ENCODE measurements at places on chromosomes 3 and 15. TPM values are rescaled to one million over a fixed set of nuclear protein-coding genes. Genes with fewer than 3 reads are reported as not detected.

SYNPR gene
- total RNA-seq, result not detected

UBE2E2 gene
- total RNA-seq, result 24.3 TPM

ASB14 gene
- not detected for total RNA-seq

CKMT1B gene
- not detected for total RNA-seq

ISY1 gene
- total RNA-seq, result 64.0 TPM

ZBED2 gene
- not detected for total RNA-seq

KNG1 gene
- not detected for total RNA-seq

ARGFX gene
- total RNA-seq, result not detected

CPEB1 gene
- 32.7 TPM for total RNA-seq

NMNAT3 gene
- 1.6 TPM for total RNA-seq

SH3BP5 gene
- 3.1 TPM for total RNA-seq

SLCO3A1 gene
- 17.0 TPM for total RNA-seq

CACNA2D2 gene
- total RNA-seq, result not detected

IMPG2 gene
- under 0.01 TPM for total RNA-seq

GPR87 gene
- 0.23 TPM for total RNA-seq

ZBTB47 gene
- 11.7 TPM for total RNA-seq

SLC15A2 gene
- total RNA-seq, result not detected

CRABP1 gene
- not detected for total RNA-seq

SLC28A2 gene
- not detected for total RNA-seq

NLGN1 gene
- total RNA-seq, result 10.0 TPM

KIF15 gene
- total RNA-seq, result 18.1 TPM

BHLHE40 gene
- total RNA-seq, result 2.6 TPM

CCNB2 gene
- 94.5 TPM for total RNA-seq

OR5K1 gene
- not detected for total RNA-seq

BFSP2 gene
- total RNA-seq, result not detected

MORC1 gene
- not detected for total RNA-seq

GP5 gene
- total RNA-seq, result not detected

CLDN18 gene
- not detected for total RNA-seq

CHRM5 gene
- not detected for total RNA-seq

FBXL22 gene
- not detected for total RNA-seq

SLC28A1 gene
- not detected for total RNA-seq

ALDH1A2 gene
- total RNA-seq, result 0.99 TPM

MYEF2 gene
- total RNA-seq, result 5.6 TPM

SHF gene
- total RNA-seq, result 0.33 TPM
